ENCODE measurements at places on chromosomes 5 and 9.
A peak's percentile ranks its signal among the peaks of the same experiment; 100 is the strongest.

DNA sequence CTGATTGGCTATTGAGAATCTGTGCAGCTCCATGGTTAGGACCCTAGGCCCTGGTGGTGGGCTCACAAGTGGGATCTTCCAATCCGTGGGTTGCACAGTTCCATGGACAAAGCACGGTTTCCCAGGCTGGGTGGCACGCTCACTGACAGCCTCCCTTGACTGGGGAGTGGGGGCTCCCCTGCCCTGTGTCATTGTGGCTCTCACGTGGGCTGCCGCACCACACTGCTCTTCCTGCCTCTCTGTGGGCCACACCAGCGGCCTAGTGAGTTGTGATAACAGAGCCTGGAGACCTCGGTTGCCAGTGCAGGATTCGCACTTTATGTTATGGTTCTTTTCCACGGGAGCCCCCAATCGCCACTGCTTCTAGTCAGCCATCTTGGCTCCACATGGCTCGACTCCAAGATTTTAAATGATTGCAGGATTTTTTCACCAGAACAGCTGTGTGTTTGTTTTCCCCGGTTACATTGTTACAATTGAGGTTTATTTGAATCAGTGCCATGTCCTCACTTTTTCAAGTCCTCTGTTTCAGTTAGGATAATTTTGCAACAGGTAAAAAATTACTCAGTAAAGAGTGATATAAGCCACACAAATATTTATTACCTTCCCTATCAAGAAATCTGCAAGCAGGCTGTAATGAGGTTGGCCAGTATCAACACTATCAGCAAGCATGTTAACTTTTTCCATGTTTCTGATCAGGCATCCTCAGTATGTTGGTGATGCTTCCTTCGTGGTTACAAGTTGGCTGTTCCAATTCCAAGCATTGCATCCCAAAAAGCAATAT is 253.8 kb downstream of the ZNF608 start:
- no peak for DNase-seq

DNA sequence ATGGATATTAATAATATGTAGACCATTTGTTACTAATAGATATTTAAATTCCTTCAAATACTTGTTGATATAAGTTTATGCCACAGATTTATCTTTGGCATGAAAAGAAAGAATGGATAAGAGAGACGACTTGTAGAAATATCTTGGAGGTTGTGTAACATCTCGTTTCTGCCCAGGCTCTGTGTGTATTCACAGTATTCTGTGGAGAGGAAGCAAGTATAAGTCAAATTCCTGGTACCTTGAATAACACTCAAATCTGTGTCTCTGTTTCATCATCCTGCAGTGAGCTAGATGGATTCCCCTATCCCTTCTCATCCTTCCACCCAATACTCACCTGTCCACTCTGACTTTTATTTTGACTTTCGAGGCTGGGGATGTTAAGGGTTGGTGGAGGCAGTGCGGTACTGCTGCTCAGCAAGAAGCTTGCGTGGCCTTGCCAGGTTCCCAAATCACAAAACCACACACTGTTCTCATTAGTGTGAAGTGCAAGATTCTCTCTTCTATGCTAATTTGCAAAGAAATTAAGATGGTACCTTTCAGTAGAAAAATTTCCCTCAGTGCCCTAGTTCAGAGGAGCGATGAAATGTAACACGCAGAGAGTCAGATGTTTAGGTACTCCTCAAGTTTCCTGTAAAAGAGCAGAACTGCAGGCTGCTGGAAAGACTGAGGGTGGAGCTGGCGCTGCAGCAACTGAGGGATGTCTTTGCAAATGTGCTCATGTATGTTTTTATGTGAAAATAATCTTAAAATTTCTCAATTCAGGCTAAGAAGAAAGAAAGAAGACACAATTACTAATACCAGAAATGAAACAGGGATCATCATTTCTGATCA is 42.6 kb upstream of the ANKRD18A start:
- DNase-seq, result no peak

- no peak for DNase-seq
These were observed 417.2 kb downstream of the TLR4 start for GRCh38 chr9:118121361-118121760.

DNA sequence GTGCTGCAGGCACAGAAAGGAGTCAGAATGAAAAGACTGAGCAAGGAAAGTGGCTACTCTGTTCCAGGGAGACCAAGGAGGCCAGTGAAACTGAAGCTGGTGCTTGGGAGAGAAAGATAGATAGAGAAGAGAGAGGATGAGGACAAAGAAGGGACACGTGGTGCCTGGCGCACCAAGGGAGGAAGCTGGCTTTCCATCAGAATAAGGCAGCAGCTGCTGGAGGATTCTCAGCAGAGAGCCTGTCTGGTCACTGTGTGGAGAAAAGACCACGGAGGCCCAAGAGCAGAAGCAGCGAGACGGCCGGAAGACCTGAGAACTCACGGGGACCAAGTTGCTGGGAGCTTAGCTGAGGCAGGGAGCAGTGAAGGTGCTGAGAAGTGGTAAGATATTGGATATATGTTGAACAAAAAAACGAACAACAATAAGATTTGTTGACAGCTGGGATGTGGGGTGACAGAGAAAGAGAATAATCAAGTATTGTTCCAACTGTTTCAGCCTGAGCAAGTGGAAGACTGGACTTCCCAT is 116.1 kb downstream of the SEMA5A start:
- no peak for DNase-seq

- peak; percentile 1 for DNase-seq
These were observed 57.0 kb downstream of the C9orf153 start for GRCh38 chr9:86202338-86202882.

- no peak for DNase-seq
These were observed 447.0 kb downstream of the PLK2 start for GRCh38 chr5:58012801-58013315.

DNA sequence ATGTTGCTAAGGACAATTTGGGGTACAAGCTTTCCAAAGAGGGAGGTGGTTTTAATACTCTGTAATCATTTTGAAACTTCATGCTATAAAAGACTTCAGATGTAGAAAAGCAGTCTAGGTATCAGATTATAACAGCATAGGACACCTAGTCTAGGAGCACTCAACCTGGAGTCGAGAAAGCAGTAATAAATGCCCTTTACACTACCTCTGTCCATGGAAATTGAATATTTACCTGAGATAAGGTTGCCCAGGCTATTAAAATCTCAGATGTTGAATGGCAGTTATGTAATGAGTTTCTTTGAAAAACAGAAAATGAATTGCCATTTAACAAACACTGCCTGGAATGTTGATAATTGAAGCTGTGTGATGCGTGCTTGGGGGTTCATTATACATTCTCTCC is 561.8 kb upstream of the DMAC1 start:
- no peak for DNase-seq

DNA sequence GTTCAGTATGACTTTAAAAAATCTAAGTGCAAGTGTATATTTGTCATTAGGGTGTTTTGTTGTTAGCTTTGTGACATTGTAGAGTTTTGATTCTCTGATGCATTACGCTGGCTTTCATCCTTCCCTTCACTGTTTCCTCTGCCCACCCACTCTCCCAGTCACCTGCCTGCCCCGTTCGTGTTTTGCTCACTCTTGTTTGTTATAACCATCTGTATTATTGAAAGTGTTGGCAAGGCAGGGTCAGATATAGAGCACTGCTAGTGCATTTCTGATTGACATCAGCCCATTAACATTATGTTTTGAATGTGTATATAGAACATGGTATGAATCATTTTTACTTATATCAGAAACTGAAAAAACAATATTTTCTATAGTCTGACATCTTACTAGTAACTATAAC is 27.3 kb downstream of the SCGB3A1 start:
- no peak for DNase-seq

DNA sequence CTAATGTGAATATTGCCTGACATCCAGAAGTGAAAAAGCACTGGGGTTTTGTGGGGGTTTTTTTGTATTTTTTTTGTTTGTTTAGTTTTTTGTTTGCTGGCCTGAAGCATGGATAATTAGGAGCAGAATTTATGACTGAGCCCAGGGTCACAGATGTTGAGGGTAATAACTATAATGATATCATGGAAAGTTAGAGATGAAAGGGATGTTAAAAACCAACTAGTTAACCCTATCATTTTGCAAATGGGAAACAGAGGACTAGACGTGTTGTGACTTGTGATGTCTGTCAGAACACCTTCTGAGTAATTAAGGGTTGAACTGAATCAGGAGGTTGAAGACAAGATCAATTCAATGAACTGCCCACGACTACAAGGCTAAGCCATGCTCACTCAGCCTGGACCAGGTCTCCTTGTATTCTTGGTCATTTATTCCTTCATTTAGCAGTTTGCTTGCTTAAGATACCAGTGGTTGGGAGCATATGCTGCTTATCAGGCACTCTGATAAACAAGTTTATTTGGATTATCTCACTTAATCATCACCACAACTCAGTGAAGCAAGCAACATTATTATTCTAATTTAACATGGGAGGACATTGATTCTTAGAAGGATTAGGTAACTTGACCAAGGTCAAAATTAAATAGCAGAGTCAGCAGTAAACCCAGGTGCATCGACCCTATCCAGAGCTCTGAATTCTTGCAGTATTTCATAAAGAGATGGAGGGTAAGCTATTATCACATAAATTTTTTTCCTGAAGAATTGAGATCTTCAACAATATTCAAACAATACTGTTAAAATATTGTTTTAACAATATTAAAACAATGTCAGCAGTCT is 75.7 kb upstream of the PIK3R1 start:
- no peak for DNase-seq

- DNase-seq, result no peak
These were observed 318.5 kb downstream of the TRPM3 start for GRCh38 chr9:70802758-70803436.

GRCh38 chr5:82156874-82157273 is 121.3 kb downstream of the RPS23 start:
- DNase-seq, result no peak

DNA sequence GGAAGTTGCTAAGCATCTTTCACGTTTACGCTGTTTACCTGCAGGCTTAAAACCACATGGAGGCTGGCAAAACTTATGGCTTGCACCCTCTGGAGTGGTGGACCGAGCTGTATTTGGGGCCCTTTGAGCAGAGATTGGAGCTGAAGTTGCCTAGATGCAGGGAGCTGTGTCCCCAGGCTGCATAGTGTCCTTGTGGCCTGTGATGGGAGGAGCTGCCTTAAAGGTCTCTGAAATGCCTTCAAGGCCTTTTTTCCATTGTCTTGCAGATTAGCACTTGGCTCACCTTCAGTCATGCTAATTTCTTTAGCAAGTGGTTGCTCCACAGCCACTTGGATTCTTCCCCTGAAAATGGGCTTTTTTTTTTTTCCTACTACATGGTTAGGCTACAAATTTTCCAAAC is 81.5 kb upstream of the CHD1 start:
- DNase-seq, result no peak

DNA sequence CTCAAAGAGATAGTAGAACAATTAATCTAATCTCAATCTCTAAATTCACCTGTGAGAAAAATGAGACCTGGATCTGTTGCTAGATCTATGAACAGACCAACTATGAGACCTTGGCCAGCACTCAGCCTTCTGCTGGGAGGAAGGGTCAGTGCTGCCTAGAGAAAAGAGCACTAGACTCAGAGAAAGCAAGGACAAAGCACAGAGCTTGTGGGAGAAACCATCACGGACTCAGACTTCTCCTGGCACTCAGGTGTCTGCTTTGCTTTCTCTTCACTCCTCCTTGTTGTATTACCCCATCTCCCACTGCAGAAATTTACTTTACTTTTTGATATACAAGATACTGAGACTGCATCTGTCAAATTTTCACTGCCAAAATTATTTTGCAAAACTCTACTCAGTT is 890.0 kb upstream of the NUDT12 start:
- no peak for DNase-seq

DNA sequence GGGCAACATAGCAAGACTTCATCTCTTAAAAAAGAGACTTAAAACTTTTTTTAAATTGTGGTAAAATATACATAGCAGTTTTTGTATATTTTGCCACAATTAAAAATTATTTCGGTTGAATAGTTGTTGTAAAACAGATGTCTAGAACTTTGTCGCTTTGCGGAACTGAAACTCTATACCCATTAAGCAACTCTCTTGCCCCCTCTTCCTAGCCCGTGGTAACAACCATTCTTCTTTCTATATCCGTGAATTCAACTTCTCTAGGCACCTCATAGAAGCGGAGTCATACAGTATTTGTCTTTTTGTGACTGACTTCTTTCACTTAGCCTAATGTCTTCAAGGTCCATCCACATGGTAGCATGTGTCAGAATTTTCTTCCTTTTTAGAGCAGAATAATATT is 43.3 kb downstream of the SPARC start:
- DNase-seq, result no peak

- DNase-seq, result no peak
These were observed 25.1 kb downstream of the PAEP start for GRCh38 chr9:135586601-135587109.

- no peak for DNase-seq
These were observed 80.0 kb upstream of the NFIL3 start for GRCh38 chr9:91503673-91504081.

DNA sequence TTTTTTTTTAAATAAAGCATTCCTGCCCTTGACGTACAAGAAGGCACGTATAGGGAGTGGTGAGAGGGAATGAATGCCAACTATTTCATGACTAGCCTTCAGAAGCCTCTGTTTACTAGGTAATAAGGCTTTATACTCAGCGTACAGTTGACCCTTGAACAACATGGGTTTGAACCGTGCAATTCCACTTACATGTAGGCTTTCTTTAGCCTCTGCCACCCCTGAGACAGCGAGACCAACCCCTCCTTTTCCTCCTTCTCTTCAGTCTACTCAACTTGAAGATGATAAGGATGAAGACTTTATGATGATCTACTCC is 22.5 kb downstream of the CDC42SE2 start:
- no peak for DNase-seq

GRCh38 chr9:33151007-33151557 is 16.1 kb downstream of the B4GALT1 start:
- no peak for DNase-seq

GRCh38 chr5:1445689-1446601 is 705 bp upstream of the SLC6A3 start:
- DNase-seq, result no peak

DNA sequence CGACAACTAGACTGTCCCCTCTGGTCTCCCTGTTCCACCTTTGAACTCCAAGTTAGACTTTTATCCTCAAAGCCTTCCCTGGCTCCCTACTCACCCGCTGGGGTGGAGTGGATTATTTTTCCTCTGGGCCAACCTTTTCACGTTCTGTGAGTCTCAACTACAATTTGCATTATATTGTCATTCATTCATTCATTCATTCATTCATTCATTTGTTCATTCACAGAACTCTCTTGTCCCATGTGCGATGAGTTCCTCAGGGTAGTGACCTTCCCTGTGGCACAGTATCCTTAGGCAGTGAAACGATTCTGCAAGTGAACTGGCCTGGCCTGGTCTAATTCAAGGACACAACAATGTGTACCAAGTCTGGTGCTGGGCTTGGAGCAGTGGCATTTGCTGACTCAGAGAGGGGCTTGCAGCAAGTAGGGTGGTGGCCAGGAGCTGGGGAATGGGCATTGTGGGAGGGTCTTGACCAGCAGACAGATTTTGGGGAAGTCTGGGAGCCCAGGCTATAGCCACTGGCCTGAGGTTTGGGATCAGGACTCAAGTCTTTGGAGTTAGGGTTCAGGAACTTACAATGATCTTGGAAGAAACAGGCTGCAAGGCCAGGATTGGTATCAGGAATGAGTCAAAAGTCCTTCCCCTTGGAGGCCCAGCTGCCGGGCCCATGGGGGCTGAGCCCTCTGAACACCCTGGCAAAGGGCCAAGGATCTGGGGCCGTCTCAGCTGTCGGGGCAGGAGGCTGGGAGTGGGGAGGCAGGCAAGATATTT is 37.2 kb upstream of the COL15A1 start:
- DNase-seq, result no peak
